ENCODE measurements at places on chromosomes 6 and 20. TPM values are rescaled to one million over a fixed set of nuclear protein-coding genes. Genes with fewer than 3 reads are reported as not detected.

Gene TREML1
- not detected for total RNA-seq

Gene ZCCHC3
- 9.0 TPM for total RNA-seq

Gene VGLL2
- not detected for total RNA-seq

Gene PYGB
- total RNA-seq: 191 TPM

Gene CDH26
- total RNA-seq: under 0.01 TPM

- H3K4me3 ChIP-seq: no peak overlapping the region
- H3K27ac ChIP-seq: no peak overlapping the region
- peak; percentile 23 for DNase-seq
- H3K27me3 ChIP-seq: no peaks in the 10 kb centered on the region
- H3K4me1 ChIP-seq: peaks cover 25% of the 10 kb centered on the region
These were observed 36.2 kb downstream of the FYN start for GRCh38 chr6:111837007-111837406.

DNA sequence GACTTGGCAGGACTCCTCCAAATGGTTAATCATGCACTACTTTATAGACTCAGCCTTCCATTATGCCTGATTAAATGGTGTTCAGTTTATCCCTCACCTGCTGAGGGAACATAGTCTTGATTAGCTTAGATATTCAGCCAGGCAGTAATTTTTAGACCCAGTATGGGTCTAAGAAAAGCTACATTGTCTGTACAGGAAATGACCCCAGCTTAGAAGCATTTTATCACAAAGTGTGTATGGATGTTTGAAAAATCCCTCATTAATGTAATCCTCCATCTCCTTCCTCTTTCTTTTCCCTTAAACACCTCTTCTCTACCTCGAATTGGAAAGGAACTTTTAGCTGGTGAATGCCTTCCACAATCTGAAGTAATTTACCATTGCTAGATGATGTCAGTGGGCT, 252.2 kb upstream of the BMP2 start:
- no peak for DNase-seq
- no peak overlapping the region for H3K4me3 ChIP-seq
- no peak overlapping the region for H3K27ac ChIP-seq
- H3K27me3 ChIP-seq: peaks cover 11% of the 10 kb centered on the region
- H3K4me1 ChIP-seq: no peaks in the 10 kb centered on the region

DNA sequence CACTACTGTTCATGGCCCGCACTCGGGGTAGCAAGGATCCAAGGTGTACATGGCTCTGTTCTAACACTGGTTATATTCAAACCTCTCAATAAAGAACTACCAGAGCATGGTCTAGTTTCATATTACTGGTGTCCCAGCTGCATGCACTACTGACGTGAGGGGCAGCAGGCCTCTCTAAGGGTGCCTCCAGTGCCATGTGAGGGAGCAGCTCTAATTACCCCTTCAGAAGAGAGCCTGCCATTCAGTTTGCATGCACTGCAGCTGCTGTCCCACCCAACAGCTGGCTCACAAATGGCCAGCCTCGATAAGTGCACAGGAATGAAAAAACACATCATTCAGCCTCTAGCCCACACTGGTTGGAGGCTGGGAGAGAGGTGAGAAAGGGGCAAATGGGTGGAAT, 85.2 kb downstream of the SMLR1 start:
- peak; percentile 45 for DNase-seq
- no peak overlapping the region for H3K4me3 ChIP-seq
- no peak overlapping the region for H3K27ac ChIP-seq
- H3K36me3 ChIP-seq: no peaks in the 10 kb centered on the region
- peaks cover 10% of the 10 kb centered on the region for H3K4me1 ChIP-seq

DNA sequence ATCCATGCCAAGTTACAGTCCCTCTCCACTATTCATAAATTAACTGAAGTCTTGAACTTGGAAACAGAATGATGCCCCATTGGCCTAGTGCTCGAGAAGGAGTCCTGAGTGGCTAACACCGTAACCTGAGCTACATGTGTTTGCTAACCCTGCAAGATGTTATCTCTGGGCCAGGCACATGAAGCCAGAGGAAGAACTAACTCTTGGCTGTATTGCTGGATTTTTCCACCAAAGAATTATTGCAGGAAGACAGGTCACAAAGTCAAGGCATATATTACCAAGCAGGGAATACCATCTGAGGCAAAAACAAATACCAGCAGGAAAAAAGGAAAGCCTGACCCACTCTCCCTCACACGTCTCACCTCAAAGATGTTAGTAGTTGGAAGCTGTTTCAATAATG, 148.9 kb upstream of the PHACTR1 start:
- no peaks in the 10 kb centered on the region for H3K27me3 ChIP-seq
- DNase-seq: no peak
- peaks cover 1% of the 10 kb centered on the region for H3K4me1 ChIP-seq
- no peak overlapping the region for H3K27ac ChIP-seq
- no peak overlapping the region for H3K4me3 ChIP-seq

DNA sequence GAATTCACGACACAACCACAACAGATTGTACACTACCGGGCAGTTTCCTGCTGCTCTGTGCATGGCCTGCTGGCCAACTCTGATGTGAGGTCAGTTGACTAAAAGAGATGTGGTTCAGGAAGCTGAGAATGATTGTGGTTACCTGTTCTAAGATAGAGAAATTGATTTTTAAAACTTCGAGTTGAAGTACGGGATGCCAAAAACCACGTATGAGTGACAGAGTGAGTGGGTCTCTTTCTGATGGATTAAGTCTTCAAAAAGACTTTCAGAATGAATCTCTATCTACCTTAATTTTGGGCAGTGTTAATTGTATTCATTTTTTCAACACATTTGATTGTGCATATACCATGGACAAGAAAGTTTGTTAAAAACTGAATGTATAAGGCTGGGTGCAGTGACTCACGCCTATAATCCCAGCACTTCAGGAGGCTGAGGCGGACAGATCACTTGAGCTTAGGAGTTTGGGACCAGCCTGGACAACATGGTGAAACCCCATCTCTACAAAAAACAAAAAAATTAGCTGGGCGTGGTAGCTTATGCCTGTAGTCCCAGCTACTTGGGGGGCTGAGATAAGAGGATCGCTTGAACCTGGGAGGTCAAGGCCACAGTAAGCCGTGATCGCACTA, 121.2 kb downstream of the SGK1 start:
- H3K27ac ChIP-seq: no peak overlapping the region
- no peak overlapping the region for H3K4me3 ChIP-seq
- no peaks in the 10 kb centered on the region for H3K36me3 ChIP-seq
- H3K4me1 ChIP-seq: peaks cover 18% of the 10 kb centered on the region
- no peak for DNase-seq

DNA sequence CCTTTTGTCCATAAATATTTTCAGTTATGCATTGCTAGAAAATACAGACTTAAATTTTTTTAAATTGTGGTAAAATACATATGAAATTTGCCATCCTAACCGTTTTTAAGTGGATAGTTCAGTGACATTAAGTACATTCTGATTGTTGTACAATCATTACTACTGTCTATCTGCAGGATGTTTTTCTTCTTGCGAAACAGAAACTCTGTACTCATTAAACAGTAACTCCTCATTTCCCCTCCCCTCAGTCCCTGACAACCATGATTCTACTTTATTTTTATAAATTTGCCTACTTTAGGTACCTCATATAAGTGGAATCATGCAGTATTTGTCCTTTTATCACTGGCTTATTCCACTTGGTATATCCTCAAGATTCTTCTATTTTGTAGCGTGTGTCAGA, 21.3 kb downstream of the TAF11 start:
- no peak for DNase-seq
- no peak overlapping the region for H3K4me3 ChIP-seq
- no peaks in the 10 kb centered on the region for H3K27me3 ChIP-seq
- H3K36me3 ChIP-seq: peaks cover 7% of the 10 kb centered on the region

DNA sequence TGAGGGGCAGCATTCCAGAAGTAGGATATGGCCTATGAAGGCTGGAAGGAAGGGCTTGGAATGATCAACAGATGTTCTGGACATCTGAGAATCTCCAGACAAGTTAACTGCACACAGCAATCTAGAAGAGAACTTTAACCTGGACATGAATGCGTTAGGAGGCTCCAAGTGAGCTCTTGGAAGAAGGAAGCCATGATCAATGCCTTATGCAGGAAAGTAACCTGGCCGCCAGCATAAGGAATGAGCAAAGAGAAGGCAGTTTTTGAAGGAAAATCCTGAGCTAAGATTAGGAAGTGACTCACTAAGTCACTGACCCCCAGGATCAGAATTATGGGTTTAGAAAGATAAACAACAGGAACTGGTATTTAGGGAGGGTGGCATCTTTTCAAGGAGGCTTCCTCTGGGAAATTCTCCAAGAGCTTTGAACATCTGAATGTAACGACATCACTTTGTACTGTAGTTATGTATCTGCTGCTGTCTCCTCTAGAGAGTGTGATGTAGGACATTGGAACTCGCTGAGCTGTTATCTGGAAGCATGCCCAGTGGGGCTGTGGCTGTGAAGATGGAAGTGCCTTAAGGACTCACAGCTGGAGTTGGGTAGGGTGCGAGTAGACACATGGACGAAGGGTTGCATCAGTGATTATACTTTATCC, 236.8 kb downstream of the PACRG start:
- peak; percentile 83 for DNase-seq
- H3K27ac ChIP-seq: peak overlapping the region; percentile 56
- H3K27me3 ChIP-seq: no peaks in the 10 kb centered on the region
- H3K4me1 ChIP-seq: peaks cover 9% of the 10 kb centered on the region

DNA sequence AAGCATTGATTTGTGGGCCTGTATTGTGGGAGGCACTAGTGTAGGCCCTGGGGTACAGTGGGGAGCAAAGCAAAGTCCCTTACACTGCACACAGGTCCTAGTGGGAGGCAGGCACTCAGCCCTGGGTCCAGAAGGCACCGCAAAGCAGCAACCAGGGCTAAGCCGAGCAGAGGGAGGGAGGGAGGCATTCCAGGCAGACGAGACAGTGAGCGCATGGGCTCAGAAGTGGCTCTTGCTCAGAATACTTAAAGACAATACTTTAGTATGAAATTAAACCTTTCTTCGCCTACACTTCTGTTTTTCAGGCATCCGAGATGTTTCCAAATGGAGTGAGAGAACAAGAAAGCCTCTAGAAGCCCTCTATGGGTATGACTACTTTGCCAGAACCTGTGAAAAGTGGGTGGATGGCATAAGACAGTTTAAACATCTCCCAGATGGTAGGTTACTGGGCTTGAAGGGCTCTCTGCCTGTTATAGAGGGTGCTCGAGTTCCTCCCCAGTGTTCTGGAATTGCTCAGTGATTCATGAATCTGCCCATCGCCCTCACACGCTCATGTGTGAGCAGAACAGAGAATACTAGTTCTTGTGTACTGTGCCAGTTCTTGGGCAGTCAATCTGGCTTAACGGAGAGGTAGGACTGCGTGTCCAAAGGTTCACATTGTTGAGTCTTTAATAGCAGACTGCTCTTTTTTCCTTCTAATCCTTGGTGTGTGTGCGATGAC, 18.7 kb downstream of the BPHL start:
- H3K27ac ChIP-seq: peak overlapping the region; percentile 33
- H3K4me3 ChIP-seq: no peak overlapping the region
- no peak for DNase-seq
- no peaks in the 10 kb centered on the region for H3K27me3 ChIP-seq
- peaks cover 16% of the 10 kb centered on the region for H3K36me3 ChIP-seq
- H3K4me1 ChIP-seq: peaks cover 16% of the 10 kb centered on the region

GRCh38 chr6:146827216-146827928, 228.6 kb downstream of the ADGB start:
- H3K27ac ChIP-seq: no peak overlapping the region
- H3K36me3 ChIP-seq: no peaks in the 10 kb centered on the region
- DNase-seq: no peak
- no peaks in the 10 kb centered on the region for H3K27me3 ChIP-seq
- no peak overlapping the region for H3K4me3 ChIP-seq

DNA sequence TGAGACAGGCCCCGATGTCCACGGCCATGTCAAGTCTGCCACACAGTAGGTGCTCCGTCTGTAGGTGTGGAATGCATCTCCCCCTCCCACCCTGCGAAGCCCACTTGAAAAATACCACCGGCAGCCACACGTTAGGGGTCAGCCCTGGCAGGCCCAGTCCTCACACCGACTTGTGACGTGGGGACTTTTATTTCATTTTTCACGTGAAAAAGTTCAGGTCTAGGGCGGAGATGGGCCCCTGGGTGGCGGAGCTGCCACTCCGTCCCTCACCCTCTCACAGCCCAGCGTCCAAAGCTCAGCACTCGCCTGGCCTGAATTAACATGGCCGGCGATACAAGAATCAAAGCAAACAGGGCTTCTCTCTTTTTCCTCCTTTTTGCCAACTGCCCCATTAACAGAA, 3.8 kb upstream of the TUBB1 start:
- no peak overlapping the region for H3K4me3 ChIP-seq
- H3K4me1 ChIP-seq: peaks cover 27% of the 10 kb centered on the region
- no peaks in the 10 kb centered on the region for H3K27me3 ChIP-seq
- no peak overlapping the region for H3K27ac ChIP-seq

GRCh38 chr20:41352666-41353065, 12.0 kb downstream of the LPIN3 start:
- DNase-seq: peak; percentile 36
- peaks cover 11% of the 10 kb centered on the region for H3K36me3 ChIP-seq

DNA sequence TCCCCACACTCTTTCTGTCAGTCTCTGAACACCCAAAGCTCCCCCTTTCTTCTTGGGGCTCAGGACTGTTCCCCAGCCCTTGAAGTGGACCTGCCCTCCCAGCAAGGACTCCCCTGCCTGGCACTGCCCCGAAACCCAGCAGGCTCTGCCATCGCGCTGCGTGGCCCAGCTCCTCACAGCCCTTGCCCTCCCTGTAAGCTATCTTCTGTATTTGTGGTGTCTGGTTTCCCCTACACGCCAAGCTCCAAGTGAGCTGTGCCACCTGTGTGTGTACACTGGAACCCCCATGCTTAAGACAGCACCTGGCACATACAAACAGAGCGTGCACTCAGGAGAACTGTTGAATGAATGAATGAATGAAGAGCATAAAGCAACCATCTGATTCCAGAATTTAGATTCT, 57.7 kb downstream of the TMEM242 start:
- no peaks in the 10 kb centered on the region for H3K36me3 ChIP-seq
- no peaks in the 10 kb centered on the region for H3K27me3 ChIP-seq
- H3K4me3 ChIP-seq: no peak overlapping the region
- no peak overlapping the region for H3K27ac ChIP-seq
- DNase-seq: peak; percentile 45
- peaks cover 17% of the 10 kb centered on the region for H3K4me1 ChIP-seq

GRCh38 chr6:52617087-52617486, 40.2 kb upstream of the TRAM2 start:
- no peak for DNase-seq
- H3K27ac ChIP-seq: no peak overlapping the region
- H3K27me3 ChIP-seq: no peaks in the 10 kb centered on the region
- no peaks in the 10 kb centered on the region for H3K36me3 ChIP-seq

DNA sequence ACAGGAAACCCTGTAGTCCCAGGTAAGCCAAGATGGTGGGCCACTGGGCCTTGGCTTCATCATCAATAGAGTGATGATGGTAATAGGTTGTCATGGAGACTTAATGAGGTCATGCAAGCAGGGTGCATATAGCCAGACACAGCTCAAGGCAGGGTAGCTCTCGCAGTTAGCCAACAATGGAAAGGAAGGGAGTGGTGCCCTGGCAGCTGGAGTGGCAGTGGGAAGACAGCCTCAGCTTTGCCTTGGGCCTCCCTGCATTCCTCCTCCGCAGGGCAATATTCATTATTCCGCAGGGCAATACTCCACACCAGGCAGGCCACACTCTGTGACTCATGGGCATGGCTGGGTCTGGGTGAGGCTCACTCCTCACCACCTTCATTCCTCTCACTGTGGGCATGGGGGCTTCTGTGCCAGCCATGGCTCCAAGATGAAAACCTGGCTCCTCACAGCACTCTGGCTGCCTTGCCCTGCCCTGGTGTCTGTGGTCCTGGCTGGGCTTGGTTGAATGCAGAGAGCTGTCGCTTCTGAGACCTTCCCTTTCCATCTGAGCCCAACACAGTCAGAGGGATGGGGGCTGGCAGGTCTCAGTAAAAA, 163.1 kb upstream of the PMEPA1 start:
- no peak for DNase-seq
- H3K4me1 ChIP-seq: no peaks in the 10 kb centered on the region
- H3K36me3 ChIP-seq: no peaks in the 10 kb centered on the region
